Type B pancreatic cell (in vitro differentiated cells): ENCODE measurements at places on chromosomes 11 and 22.

DNA sequence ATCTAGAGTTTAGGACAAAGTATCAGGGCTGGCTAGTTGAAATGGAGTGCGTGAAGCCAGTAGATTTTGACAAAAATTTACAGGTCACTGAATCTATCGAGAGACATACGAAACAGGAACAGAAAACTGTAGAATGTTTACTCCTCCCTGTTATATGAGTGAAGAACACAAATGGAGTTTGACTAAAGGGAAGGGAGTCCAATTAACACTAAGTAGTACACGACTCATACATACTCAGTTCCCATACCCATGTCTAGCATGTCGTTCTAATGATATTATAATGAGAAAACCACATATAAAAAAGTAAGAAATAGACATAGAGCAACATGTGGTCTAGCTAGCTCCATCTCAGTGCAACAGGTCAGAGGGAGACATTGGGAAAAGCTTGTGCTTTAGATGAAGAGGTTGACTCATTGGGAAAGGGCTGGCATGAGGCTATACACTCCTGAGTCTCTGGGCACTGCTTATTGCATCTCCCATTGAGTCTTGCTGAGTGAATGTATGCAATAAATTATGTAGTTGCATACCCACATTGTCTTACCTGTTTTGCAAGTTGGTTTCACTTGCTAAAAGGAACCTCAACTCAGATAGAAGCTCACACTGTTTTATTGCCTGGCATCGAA, 43.5 kb downstream of the CD44 start:
- DNase-seq: no peak

DNA sequence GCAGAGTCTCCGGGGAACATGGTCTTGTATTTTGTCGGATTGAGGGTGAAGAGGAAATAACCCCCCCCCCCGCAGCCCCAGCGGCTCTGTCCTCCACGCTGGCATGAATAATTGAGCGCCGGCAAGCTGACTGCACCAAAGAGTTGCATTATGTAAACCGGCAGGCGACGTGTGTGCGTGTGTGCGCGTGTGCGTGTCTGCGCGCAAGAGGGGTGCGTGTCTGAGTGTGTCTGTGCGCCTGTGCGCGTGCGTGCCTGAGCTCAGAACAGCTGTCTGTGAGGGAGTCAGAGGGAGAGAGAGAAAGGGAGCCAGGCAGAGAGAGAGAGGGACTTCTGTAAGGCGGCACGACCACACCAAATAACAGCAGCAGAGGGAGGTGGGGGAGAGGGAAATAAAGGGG, 94.4 kb downstream of the SCN3B start:
- DNase-seq: no peak

GRCh38 chr11:2531277-2531986, 86.6 kb downstream of the KCNQ1 start:
- DNase-seq: peak; percentile 88

DNA sequence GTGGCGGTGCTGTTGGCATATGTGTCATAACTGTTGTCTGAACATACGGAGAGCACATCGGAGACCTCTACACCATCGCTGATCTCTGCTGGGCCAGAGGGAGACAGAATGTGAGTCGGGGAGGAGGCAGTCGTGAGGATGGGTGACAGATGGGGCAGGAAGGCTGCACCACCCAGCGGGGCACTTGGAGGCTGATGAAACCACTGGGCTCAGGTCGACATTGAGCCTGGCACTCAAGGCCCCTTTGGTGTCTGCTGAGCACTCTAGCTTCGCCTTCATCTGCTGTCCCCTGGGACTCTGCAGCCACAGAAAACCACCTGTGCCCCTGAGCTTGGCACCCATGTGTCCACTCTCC, 2.5 kb upstream of the KLHL35 start:
- no peak for DNase-seq

DNA sequence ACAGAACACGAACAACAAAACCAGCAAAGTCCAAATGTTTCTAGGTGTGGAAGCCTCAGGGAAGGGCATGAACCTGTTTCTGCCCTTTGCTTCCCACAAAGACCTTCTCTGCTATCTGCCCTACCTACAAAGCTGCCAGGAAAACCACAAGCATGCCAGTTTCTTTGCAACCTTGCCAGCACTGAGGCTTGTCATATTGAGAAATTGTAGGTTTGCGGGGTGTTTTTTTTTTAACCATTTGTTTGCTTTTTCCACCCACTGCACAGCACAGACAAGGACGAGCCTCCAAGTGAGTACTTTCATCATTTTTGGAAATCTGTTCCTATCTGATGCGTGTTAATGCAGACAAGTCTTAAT, 12.8 kb downstream of the PARVG start:
- DNase-seq: no peak

DNA sequence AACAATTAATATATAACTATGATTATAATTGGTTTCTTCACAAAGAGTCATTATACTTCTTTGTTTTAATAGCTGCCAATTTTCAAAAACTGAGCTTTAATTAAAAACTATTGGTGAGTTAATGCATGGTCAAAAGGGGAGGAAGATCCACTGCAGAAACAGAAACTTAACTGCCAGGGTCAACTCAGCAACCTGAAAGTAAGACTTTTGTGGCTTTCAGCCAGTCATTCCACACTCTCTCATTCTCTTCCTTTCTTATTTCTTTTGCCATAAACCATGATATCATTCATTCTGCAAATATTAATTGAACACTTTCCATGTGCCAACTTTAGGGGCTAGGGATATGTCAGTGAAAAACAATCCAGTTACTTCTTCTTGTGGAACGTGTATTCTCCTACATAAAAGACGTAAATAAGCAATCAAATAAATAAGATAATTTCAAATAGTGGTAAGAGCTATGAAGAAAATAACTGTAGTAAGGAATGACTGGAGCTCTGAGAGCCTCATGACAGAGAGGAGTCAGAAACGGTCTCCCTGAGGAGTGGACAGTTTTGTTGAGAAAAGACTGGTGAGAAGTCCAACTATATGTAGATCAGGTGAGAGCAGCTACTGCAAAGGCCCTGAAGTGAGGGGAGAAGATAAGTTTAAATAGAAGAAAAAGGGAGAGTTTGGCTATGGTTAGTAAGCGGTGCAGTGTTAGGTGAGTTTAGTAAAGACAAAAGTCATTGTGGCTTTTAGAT, 130.5 kb downstream of the GRIA4 start:
- no peak for DNase-seq

DNA sequence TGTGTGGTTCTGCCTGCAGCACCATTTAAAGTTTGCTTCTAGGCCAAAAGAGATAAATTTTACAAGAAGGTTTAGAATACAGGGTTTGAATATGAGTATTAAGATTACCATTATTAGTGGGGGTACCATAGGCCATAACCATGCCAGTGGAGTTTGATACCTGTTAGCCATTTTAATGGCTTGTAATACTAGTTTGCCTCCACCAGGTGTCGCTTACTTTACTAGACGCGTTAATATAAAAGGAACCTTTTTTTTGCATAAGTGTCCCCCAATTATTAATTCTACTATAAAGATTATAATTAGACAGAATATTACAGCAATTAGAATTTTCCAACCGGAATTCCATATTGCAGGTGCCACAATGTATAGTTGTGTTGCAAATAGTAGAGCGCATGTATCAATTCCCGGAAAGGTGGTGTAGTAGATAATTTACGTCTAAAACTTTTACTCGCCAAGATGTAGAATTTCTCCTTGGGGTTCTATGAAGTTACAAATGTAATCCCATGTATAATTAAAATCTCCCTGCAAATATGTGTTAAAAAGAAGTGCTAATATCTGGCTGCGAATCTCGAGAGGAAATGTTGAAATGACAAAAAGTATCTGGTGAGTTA, 16.1 kb downstream of the MS4A6E start:
- DNase-seq: no peak

DNA sequence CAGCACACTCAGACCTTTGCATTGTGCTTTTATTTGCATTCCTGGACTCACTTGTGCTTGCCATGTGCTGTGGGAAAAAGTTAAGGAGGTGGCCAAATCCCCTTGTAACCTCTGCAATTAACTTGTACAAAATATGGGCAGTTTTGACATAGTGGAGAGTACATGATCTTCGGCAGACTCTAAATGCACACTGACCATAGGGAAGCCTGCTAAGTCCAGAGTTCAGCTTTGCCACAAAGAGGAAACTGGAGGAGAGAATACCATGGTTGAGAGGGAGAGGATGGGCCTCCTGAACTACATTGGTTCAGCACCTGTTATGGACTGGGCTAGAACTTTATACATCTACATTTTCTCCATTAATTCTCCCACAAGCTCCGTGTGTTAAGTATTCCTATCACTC, 37.6 kb upstream of the CEP295 start:
- no peak for DNase-seq

DNA sequence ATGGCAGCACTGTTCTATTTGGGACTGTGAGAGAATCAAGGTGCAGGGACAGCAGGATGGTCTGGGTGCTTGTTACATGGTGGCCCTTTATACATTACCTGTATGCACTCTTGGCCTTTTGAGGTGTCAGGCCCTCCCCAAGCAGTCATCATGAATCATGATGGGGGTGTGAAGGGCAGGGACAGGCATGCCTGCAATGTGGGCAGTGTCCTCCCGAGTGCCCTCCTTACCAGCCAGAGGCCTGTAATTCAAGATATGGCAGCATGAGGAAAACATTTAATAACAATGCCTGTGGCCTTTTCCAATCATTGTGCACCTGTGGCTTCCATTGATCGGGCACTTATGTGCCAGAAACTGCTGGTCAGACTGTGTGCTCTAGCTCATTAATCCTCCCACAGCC, 25.5 kb upstream of the CYP2D6 start:
- DNase-seq: no peak

DNA sequence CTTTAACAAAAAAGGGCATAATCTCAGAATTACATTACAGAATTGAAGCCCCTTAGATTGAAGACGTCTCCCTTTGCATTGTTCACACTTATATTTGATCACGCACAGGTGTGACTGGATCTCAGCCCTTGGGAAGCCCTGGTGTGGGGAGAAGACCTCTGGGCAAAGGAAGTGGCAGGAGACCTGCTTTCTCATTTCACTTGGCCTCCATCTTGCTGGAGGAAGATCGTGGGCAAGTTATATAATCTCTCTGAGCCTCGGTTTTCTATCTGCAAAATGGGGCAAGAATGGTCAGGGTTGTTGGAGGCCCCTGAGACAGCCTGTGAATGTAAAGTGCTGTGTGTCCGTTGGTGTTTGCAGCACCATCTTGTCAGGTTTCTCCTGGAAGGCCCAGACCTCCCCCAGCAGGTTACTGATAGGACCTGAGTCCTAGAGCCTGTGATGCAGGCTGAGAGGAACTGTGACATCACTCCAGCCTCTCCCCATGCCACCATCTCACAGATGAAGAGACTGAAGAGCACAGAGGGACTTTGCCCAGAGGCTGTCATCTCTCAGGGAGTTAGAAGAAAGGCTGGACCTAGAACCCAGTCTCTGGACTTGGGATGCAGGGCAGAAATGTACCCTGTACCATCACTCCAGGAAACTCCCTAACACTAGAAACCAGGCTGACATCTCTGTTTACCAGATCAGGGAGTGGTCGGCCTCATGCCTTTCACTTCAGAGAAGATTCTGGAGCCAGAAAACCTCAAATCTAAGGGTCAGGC, 1.1 kb upstream of the APOA1 start:
- no peak for DNase-seq

DNA sequence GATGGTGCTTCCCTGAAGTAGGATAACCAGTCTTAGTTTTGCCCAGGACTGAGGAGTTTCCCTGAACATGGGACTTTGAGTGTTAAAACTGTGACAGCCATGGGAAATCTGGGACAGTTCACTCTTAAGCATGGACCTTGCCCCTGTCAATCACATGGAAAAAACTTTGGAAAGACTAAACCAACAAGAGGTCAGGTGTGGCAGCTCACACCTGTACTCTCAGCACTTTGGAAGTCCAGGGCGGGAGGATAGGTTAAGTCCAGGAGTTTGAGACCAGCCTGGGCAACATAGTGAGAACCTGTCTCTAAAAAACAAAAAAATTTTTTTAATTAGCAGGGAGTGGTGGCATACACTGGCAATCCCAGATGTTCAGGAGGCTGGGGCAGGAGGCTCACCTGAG, 3.3 kb upstream of the AMBRA1 start:
- DNase-seq: no peak

GRCh38 chr11:45805305-45806071, 539 bp downstream of the SLC35C1 start:
- DNase-seq: no peak

DNA sequence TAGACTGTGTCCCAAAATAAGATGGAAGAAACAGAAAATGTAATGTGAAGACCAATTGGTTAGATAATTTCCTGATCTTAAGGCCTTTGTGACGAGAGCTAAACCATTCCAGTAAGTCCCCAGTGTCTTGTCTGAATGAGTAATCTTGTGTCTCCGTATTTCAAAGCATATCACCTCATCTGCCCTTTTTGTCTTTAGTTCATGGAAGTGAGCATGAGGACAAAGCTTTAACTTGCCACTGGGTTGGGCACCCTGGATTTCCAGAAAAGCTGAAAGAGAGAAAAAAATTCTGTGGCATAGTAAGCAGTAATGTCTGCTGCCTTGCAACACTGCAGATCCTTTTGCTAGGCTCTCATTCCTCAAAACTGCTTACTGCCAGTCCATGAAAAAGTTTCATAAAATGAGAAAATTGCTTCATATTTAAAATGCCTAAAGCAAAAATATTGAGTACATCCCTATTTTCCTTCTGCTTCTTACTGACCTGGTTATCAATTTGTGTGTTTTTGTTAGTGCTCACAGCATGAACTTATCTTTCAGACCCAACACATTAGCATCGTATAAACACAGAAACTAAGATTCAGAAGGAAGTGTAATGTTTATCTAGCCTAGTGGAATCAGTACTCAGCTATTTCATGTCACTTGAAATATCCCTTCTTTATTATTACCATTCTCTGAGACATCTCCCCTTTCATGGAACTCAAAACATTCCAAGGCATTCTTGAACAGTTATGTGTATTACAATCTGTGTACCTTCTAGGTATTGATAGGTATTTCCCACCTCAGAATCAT, 5.3 kb downstream of the CASP12 start:
- no peak for DNase-seq

GRCh38 chr11:77596626-77597025, 6.9 kb downstream of the AQP11 start:
- no peak for DNase-seq

DNA sequence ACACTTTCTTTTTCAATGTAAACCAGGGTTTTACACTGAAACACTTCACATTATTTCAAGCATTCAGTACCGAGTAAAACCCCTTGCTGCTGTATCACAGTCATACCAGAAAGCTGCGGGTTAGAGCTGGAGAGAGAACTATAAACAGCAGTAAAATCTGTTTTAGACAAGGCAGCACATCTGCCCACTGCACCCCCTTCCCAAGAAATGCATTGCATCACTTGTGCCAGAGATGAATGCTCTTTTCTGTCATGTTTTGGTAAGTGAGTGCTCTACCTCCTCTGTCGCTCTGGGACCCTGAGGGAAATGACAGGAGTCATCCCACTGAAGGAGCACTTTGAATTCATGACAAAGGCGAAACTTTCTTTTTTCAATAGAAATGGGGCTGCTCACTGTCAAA, 107.2 kb downstream of the MAML2 start:
- DNase-seq: no peak

GRCh38 chr11:1785749-1786413, 22.2 kb upstream of the CTSD start:
- no peak for DNase-seq

- DNase-seq: no peak
Observed at GRCh38 chr11:38160433-38160832, 1562.4 kb upstream of the RAG2 start.

GRCh38 chr11:130223291-130223971, 63.8 kb downstream of the ST14 start:
- DNase-seq: no peak

GRCh38 chr11:119663279-119663678, 65.7 kb downstream of the NECTIN1 start:
- DNase-seq: no peak
